ENCODE measurements at places on chromosomes 3 and 15.

- DNase-seq: no peak
Observed at GRCh38 chr3:14768881-14769280, 49.9 kb upstream of the FGD5 start.

GRCh38 chr15:80758130-80758745, 20.9 kb upstream of the CEMIP start:
- no peak for DNase-seq

DNA sequence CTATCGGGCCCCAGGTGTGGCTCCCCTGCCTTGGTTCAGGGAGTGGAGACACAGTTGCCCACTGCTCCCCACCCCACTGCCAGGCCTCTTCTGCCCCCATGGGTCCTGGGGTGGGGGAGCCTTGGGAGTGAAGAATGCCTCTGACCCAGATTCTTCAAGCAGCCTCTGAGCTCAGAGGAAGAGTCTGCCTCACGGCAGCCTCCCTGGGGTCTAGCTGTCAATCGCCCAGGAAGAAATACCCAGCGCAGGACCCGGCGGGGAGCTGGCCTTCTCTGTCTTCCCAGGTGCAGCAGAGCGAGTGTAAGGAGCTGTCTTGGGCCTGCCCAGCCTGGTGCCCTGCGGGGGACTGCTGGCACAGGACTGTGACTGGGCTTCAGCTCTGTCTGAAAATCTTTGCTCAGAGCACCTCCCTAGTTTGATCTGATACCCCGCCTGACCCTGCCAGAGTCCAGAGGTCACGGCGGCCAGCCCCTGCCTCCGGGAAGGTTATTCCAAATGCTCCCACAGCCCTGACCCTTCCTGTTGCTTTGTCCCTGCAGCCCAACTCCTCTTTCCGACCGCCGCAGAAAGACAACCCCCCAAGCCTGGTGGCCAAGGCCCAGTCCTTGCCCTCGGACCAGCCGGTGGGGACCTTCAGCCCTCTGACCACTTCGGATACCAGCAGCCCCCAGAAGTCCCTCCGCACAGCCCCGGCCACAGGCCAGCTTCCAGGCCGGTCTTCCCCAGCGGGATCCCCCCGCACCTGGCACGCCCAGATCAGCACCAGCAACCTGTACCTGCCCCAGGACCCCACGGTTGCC, 11.0 kb downstream of the ANKRD63 start:
- no peak for DNase-seq

GRCh38 chr3:187465503-187465902, 97.3 kb downstream of the RTP4 start:
- DNase-seq: no peak

DNA sequence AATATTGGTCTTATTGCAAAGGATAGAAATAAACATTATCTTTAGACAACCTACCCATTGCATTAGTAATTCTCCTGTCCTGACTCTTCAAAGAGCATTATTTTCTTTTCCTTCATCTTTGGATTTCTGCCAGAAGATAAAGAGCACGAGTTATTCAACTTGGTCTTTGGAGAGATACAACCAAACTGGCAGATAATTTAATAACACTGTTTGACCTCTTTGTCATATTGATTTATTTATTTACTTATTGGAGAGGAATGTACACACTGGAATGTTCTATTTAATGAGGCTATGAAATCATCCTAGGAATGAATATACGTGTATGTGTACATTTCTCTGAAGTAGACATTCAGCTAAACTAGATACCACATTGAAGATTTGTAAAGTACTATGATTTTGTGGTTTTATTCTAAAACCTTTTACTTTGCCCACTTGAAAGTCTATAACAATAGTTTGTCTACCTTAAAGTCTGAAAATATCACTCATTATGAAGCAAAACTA, 462.1 kb downstream of the C3orf38 start:
- no peak for DNase-seq

DNA sequence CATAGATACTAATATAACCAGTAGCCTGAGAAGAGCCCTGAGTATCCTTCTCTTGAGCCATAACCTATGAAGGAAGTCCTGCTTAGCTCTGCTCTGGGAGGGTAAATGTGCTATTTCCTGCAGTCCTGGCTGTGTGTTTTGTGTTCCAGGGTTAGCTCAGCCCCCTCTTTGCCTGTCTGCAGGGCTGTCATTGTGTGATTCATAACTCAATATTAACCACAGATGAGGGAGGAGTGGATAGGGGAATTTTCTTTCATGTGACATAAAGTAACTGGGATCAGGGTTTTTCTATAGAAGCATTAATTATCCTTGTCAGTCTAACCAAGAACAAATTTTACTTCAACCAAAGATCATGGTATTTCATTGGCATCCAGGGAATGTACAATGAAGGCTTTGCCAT, 183.3 kb upstream of the ZBTB20 start:
- DNase-seq: no peak

Measured in stimulated activated CD8-positive, alpha-beta memory T cell treated with anti-CD3 and anti-CD28 coated beads, Interleukin-15, amount 100 ng/mL, for 48 hours (primary cell).